IMR-90 (cell line): ENCODE measurements at places on chromosomes 5 and 9. TPM values are rescaled to one million over a fixed set of nuclear protein-coding genes. Genes with fewer than 3 reads are reported as not detected.
A peak's percentile ranks its signal among the peaks of the same experiment; 100 is the strongest.

GRCh38 chr9:133700819-133701320 is 37.3 kb downstream of the SARDH start:
- DNase-seq = no peak

Gene FCN2
- total RNA-seq = not detected in 2 replicates

Gene CEL
- total RNA-seq = under 0.01 TPM in 2 replicates

DNA sequence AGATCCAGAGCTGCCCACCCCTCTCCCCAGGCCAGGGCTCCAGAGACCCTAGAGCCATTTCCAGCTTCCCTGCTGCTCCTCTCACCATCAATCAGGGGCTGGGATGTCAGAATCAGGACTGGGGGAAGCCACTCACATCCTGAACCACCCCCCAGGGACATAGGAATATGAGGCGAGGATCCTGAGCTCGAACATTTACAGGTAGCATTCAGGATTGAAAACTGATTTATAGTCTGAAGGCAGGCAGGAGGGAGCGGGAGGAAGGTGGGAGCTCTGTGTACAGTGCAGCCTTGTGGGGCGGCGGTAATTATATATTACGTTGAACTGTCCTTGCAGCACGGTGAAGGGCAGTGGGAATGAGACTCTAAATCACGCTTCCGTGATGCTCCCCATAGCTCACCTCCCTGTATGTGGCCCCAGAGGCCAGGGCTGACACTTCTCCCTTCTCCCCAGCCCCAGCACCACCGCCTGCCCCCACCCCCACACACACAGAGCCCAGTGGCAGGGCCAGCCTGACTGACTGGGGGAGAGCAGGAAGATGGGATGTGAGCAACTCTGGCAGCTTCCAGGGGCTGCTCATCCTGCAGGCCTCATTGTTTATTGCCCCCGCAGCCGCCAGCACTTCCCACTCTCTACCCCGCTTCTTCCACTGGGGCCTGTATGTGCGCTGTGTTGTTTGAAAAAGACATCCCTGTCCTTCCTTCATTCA is 76.0 kb upstream of the HSPA9 start:
- no peak for DNase-seq

DNA sequence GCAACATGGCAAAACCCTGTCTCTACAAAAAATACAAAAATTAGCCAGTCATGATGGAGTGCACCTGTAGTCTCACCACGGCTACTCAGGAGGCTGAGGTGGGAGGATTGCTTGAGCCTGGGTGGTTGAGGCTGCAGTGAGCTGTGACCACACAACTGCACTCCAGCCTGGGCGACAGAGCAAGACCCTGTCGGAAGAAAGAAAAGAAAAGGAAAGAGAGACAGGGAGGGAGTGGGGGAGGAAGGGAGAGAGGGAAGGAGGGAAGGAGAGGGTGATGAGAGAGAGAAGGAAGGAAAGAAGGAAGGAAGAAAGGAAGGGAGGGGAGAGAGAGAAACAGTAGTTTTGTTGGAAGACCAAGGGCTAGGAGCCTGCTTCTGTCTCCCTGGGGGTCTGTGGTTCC is 142.4 kb downstream of the C9orf50 start:
- no peak for DNase-seq

DNA sequence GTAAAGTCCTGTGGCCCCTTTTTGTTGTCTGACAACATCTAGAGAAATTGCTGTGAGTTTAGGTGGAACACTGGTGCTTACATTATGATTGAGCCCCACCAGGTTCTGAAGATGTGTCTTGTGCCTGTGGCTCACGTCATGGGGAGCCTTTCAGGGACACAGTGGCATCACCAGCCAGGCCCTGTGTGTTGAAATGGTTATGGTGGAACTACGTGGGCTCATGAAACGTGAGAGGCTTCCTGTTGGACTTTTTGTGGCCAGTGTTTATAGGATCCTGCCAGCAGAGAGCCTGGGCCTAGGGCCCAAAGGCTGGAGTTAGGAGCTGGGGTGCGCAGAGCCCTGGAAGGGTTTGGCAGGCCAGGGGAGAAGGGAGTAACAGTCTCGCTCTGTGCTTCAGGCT is 46.8 kb downstream of the TENT4A start:
- no peak for DNase-seq

GRCh38 chr5:132425009-132425937 is 55.8 kb downstream of the SLC22A5 start:
- DNase-seq = peak; percentile 95

- DNase-seq = peak; percentile 83
These were observed 25.1 kb upstream of the GCNT1 start for GRCh38 chr9:76433836-76434235.

Gene DDX4
- total RNA-seq = not detected in 2 replicates
